ENCODE measurements at places on chromosomes 5 and 9. TPM values are rescaled to one million over a fixed set of nuclear protein-coding genes. Genes with fewer than 3 reads are reported as not detected.

NUTM2G gene
- total RNA-seq, result not detected

CDKN2B-AS1 gene
- 0.58 TPM for total RNA-seq

OBP2B gene
- total RNA-seq, result not detected

GLRA1 gene
- total RNA-seq, result not detected

TYRP1 gene
- 3.1 TPM for total RNA-seq

CTSV gene
- 1.1 TPM for total RNA-seq

TEX10 gene
- 13.7 TPM for total RNA-seq

STOM gene
- 496 TPM for total RNA-seq

GRCh38 chr9:99075246-99075912, 29.5 kb upstream of the TGFBR1 start:
- H3K36me3 ChIP-seq, result no peaks in the 10 kb centered on the region
- no peak overlapping the region for H3K27ac ChIP-seq
- DNase-seq, result no peak
- peaks cover 13% of the 10 kb centered on the region for H3K4me1 ChIP-seq

GRCh38 chr5:95925378-95925744, 36.3 kb downstream of the ELL2 start:
- H3K27ac ChIP-seq, result no peak overlapping the region
- DNase-seq, result no peak
- H3K4me1 ChIP-seq, result peaks cover 40% of the 10 kb centered on the region
- no peak overlapping the region for H3K4me3 ChIP-seq
- no peaks in the 10 kb centered on the region for H3K27me3 ChIP-seq
- H3K36me3 ChIP-seq, result no peaks in the 10 kb centered on the region

- no peak overlapping the region for H3K27ac ChIP-seq
- no peak for DNase-seq
- no peak overlapping the region for H3K4me3 ChIP-seq
- no peaks in the 10 kb centered on the region for H3K36me3 ChIP-seq
- H3K27me3 ChIP-seq, result no peaks in the 10 kb centered on the region
These were observed 200.0 kb downstream of the MELK start for GRCh38 chr9:36772449-36773403.

DNA sequence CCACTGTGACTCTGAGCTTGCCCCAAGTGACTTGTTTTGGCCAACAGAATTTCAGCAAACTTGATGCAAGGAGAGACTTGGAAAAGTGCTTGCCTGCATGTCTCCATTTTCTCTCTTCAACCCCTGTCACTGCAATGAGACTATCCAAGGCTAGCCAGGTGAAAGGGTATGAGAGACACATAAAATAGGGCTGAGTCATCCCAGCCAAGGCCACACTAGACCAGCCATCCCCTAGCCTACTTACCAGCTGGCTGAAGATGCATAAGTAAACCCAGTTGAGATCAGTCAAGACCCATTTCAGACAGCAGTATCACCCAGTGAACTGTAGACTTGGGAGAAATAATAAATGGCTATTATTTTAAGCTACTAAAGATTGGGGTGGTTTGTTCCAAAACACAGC, 52.9 kb upstream of the VLDLR start:
- no peak overlapping the region for H3K4me3 ChIP-seq
- DNase-seq, result no peak
- no peaks in the 10 kb centered on the region for H3K27me3 ChIP-seq

DNA sequence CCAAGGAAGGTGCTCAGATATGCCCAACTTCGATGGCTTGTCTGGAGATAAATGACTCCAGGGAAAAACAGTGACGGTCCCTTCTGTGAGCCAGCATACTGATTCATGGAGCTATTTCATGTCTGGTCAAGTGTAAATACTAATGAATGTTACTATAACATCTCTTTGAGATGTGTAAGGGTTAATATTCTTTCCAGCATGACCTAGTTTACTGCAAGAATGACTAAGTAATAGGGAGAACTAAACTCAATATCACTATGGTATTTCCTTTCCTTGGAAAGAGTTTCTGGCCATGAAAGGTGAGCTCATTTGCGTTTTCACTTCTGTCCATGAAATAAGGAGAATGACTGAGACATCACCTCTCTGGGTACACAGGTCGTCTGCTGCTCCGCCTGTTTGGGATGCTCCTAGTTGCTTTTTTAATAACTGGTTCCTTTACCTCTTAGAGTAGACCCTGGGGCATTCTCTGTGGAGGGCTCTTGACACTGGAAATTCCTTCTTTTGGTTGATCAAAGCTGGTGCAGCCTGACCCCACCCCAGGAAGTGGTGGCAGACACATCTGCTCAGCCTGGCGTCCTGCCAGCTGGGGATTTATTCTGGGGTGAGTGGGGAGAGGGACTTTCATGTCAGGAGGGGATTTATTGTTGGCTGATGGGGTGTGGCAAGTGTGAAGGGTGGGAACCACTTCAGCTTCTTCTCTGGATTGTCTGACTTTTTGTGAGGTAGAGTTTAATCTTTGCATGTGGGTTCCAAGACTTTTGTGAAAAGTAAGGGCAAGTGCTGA, 250.0 kb upstream of the MPDZ start:
- no peak overlapping the region for H3K27ac ChIP-seq
- H3K27me3 ChIP-seq, result no peaks in the 10 kb centered on the region
- no peak for DNase-seq
- no peaks in the 10 kb centered on the region for H3K36me3 ChIP-seq

DNA sequence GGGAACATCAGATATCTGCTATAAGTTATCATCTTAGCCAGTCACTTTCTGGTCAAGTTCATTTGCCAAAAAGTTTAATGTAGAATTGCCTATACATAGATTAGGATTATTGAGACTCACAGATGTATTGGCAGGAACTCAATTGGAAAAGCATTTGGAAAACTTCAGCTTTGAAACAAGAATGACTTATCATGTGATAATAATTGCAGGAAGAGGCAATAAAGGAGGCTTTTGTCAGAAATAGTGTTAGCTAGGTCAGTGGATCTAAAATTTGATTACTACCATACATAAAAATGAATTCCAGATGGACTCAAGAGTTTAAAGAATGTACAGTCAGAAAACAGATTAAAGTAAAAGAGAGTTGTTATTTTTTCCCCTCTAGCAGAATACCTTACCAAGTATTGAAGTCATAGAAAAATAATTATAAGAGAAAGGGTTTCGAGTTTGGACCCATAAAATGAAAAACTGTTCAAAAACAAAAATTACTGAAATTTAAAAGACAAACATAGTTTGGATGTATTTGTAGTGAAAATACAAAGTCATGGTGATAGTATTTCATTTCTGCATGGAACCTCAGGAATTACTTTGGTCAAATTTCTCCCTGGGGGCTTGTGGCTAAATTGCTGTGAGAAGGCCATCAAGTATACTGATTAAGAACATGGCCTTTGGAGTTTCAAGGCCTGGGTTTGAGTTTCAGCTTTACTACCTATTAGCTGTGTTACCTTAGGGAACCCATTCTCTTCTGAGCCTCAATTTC, 159.9 kb downstream of the TMEM38B start:
- H3K4me3 ChIP-seq, result no peak overlapping the region
- H3K27ac ChIP-seq, result no peak overlapping the region
- no peaks in the 10 kb centered on the region for H3K4me1 ChIP-seq
- no peaks in the 10 kb centered on the region for H3K36me3 ChIP-seq

GRCh38 chr9:97717866-97718265, 20.7 kb upstream of the XPA start:
- H3K4me3 ChIP-seq, result no peak overlapping the region
- H3K27ac ChIP-seq, result no peak overlapping the region
- no peaks in the 10 kb centered on the region for H3K36me3 ChIP-seq
- H3K27me3 ChIP-seq, result no peaks in the 10 kb centered on the region
- H3K4me1 ChIP-seq, result no peaks in the 10 kb centered on the region

DNA sequence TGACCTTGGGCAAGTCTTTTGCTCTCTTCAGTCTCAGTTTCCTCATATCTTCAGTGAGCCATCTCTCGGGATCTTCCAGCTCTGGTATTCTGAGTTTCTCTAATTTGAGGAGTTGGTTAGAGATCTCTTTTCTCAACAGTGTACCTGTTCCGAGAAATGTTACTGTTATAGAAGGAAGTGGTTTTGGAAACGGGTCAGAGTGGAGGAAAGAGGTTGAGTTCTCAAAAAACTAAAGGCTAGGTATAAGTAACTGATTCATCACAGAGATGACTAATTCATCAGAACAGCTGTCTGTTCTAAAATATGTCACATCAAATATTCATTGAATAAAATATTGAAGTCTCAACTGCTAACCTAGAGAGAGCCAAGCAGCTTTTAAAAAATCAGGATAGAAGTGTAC, 106.6 kb downstream of the PALM2AKAP2 start:
- H3K27me3 ChIP-seq, result no peaks in the 10 kb centered on the region
- no peak for DNase-seq
- H3K36me3 ChIP-seq, result no peaks in the 10 kb centered on the region
- H3K4me1 ChIP-seq, result peaks cover 9% of the 10 kb centered on the region

- H3K4me3 ChIP-seq, result no peak overlapping the region
- H3K27ac ChIP-seq, result no peak overlapping the region
- no peaks in the 10 kb centered on the region for H3K27me3 ChIP-seq
These were observed 9.6 kb upstream of the AMBP start for GRCh38 chr9:114087721-114088120.

- H3K27ac ChIP-seq, result peak overlapping the region; percentile 58
- H3K36me3 ChIP-seq, result no peaks in the 10 kb centered on the region
- H3K27me3 ChIP-seq, result no peaks in the 10 kb centered on the region
- H3K4me3 ChIP-seq, result no peak overlapping the region
- H3K4me1 ChIP-seq, result no peaks in the 10 kb centered on the region
These were observed 27.8 kb downstream of the CSF1R start for GRCh38 chr5:150058480-150059126.

DNA sequence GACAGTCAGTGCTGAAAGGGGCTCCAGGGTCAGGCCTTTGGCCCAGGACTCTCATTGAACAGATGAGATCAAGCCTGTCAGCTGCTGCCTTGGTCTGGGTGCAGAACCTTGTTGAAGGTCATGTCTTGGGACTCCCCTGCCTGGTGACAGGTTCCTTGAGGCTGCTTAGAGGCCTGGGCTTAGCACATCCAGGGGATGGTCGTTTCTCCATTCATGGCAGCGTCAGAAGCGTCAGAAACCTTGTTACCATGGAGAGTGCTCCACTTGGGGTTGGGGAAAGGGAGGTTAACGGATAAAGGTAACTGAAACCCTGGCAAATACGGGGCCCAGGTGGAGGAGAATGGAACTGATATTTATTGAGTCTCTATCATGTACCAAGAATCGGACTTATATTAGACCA, 8.8 kb downstream of the ARPC5L start:
- no peaks in the 10 kb centered on the region for H3K36me3 ChIP-seq
- peak overlapping the region; percentile 88 for H3K27ac ChIP-seq
- H3K4me3 ChIP-seq, result peak overlapping the region; percentile 100
- H3K4me1 ChIP-seq, result peaks cover 61% of the 10 kb centered on the region

GRCh38 chr9:78261403-78262001, 25.6 kb downstream of the CEP78 start:
- no peak for DNase-seq
- H3K36me3 ChIP-seq, result no peaks in the 10 kb centered on the region
- no peak overlapping the region for H3K27ac ChIP-seq
- H3K4me3 ChIP-seq, result no peak overlapping the region
- H3K4me1 ChIP-seq, result no peaks in the 10 kb centered on the region

- no peak overlapping the region for H3K27ac ChIP-seq
- no peaks in the 10 kb centered on the region for H3K4me1 ChIP-seq
- no peak for DNase-seq
- no peaks in the 10 kb centered on the region for H3K27me3 ChIP-seq
- no peak overlapping the region for H3K4me3 ChIP-seq
These were observed 545.4 kb downstream of the CDH9 start for GRCh38 chr5:26492906-26493459.

- H3K36me3 ChIP-seq, result no peaks in the 10 kb centered on the region
- peaks cover 4% of the 10 kb centered on the region for H3K4me1 ChIP-seq
- no peaks in the 10 kb centered on the region for H3K27me3 ChIP-seq
- H3K27ac ChIP-seq, result no peak overlapping the region
- no peak overlapping the region for H3K4me3 ChIP-seq
- DNase-seq, result no peak
These were observed 43.2 kb downstream of the SH3RF2 start for GRCh38 chr5:145979270-145980223.

GRCh38 chr5:172748341-172748843, 22.6 kb downstream of the DUSP1 start:
- H3K27me3 ChIP-seq, result no peaks in the 10 kb centered on the region
- H3K4me1 ChIP-seq, result peaks cover 26% of the 10 kb centered on the region
- no peak overlapping the region for H3K4me3 ChIP-seq
